Activated CD4-positive, alpha-beta T cell treated with anti-CD3 and anti-CD28 coated beads, Interleukin-2, amount 50 U/mL, for 1 hour (primary cell): ENCODE measurements at places on chromosomes 13 and 19.

- no peak for DNase-seq
Measured at GRCh38 chr13:66087269-66087710, 1142.8 kb downstream of the PCDH9 start.

DNA sequence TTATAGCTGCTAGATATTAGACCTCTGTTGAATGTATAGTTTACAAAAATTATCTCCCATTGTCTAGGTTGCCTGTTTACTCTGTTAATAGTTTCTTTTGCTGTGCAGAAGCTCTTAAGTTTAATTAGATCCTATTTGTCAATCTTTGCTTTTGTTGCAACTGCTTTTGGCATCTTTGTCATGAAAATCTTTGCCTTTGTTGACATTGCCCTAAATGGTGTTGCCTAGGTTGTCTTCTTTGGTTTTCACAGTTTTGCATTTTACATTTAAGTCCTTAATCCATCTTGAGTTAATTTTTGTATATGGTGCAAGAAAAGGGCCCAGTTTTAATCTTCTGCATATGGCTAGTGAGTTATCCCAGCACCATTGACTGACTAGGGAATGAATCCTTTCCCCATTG lies 331.1 kb downstream of the ITGBL1 start:
- no peak for DNase-seq

- no peak for DNase-seq
Measured at GRCh38 chr13:48318377-48318811, 14.8 kb downstream of the RB1 start.

DNA sequence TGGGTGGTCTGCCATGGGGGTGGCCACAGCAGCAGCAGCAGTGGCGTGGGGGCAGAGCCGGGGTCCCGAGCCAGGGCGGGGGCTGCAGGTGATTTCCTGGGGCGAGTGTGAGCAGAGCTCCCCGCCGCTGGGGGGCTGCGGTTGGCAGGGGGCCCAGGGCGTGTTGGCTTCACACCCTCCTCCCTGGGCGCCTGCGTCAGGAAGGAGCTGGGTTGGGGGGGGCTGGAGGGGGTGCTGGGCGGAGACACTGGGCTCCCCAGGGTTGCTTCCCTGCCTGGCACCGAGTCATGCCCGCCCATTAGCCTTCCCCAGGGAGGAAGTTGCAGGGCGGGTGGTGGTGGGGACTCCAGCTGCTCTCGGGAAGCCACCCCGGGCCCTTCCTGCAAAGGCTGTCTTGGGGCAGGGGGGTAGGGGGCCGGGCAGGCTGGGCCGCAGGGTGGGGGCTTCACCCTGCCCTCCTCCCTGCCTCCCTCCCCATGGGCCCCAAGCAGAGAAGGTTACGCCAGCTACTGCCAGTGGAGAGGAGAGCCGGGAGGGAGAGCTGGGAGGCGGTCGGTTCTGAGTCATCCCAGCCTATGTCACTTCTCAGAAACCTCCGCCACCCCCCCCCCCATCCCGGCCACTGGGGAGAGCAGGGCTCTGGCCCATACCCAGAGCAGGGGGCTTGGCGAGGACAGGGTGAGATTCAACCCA lies 4.6 kb downstream of the MIDN start:
- DNase-seq = peak; percentile 73

- no peak for DNase-seq
Measured at GRCh38 chr19:31385744-31386143, 36.5 kb upstream of the TSHZ3 start.

- peak; percentile 52 for DNase-seq
Measured at GRCh38 chr19:44951179-44952159, 3.7 kb upstream of the CLPTM1 start.
